Cardiac fibroblast (primary cell): ENCODE measurements at places on chromosomes 5 and 9.

DNA sequence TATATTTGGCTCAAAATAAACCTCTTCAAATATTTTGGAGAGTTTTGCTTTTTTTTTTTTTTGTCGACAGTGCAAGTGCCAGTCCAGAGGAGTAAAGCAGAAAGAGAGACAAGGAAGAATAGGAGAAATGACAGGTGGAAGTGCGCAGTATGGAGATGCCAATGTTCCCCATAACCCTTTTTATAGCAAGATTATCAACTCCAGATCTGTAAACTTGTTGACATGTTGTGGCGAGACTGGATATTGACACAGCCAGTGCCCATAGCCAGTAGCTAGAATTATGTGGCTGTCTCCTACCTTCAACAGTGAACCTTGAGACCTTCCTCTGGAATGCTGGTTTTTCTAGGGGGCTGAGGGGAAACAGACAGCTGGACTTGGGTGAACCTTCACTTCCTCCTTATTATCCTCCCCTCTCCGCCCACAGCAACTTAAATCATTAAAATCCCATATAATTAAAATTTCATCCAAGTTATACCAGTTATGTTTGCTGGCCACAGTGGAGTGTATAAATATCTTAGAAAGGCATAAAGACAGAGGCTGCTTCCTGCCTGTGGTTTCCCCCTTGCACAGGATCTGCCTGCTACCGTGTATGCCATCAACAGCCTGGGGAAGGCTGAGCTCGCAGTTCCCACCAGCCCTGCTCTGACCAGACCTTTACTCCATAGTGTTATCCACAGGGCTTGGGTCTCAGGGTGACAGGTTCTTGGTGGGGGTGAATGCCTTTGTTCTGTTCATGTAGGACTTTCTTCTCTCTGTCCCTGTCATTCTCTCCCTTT, 112.3 kb upstream of the ANKH start:
- no peak for DNase-seq

- no peak for DNase-seq
Measured at GRCh38 chr5:33415811-33416354, 24.9 kb upstream of the TARS1 start.

DNA sequence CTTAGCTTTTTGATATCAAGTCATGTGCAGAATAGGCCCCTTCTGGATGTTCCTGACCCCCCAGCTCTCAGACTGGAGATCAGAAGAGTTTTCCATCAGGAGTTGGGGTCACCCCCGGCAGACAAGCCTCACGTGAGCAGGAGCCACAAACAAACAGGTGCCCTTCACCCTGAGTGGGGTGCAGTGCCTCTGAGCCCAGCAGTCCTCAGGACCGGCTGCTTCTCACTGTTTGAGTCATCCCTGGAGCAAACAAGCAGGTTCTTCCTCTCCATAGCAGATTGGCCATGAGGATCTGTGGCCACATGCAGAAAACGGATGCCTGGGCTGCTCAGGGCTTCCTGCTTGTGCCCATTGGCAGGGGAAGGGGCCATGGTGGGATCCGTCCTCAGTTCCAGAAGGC, 47.0 kb downstream of the LRSAM1 start:
- no peak for DNase-seq

- DNase-seq = no peak
Measured at GRCh38 chr9:126419475-126419874, 92.8 kb downstream of the MVB12B start.

DNA sequence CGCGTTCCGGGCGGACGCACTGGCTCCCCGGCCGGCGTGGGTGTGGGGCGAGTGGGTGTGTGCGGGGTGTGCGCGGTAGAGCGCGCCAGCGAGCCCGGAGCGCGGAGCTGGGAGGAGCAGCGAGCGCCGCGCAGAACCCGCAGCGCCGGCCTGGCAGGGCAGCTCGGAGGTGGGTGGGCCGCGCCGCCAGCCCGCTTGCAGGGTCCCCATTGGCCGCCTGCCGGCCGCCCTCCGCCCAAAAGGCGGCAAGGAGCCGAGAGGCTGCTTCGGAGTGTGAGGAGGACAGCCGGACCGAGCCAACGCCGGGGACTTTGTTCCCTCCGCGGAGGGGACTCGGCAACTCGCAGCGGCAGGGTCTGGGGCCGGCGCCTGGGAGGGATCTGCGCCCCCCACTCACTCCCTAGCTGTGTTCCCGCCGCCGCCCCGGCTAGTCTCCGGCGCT, at the start of gene DAPK1:
Gene DAPK1 (plus strand): TSS at position 264 of the 442 bp plus-strand sequence. CDS start 1,211 bp downstream, outside the sequence.
- peak; percentile 33 for DNase-seq
